Activated naive CD4-positive, alpha-beta T cell treated with anti-CD3 and anti-CD28 coated beads, Interleukin-2, amount 50 U/mL, for 72 hours (primary cell): ENCODE measurements at places on chromosomes 4 and X.

GRCh38 chr4:19241895-19242294, 1009.8 kb upstream of the SLIT2 start:
- DNase-seq: no peak

DNA sequence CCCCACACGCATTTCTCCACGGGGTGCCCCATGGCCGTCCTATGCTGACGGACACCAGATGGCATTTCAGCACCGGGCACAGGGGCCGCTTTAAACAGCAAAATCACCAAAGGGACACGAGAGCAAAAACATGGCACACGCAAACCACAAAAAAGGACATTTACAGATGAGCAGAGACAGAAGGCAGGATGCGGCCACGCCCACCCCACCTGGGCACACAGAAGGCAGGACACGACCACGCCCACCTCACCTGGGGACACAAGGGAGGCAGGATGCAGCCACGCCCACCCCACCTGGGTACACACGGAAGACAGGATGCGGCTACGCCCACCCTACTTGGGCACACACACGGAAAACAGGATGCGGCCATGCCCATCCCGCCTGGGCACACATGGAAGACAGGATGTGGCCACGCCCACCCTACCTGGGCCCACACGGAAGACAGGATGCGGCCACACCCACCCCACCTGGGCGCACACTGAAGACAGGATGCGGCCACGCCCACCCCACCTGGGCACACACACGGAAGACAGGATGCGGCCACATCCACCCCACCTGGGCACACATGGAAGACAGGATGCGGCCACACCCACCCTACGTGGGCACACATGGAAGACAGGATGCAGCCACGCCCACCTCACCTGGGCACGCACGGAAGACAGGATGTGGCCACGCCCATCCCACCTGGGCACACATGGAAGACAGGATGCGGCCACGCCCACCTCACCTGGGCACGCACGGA, 69.1 kb downstream of the FAM53A start:
- DNase-seq: no peak

- no peak for DNase-seq
These were observed 2005.1 kb upstream of the AGA start for GRCh38 chr4:179447308-179447707.

- DNase-seq: no peak
These were observed 8.1 kb downstream of the RTL5 start for GRCh38 chrX:72123471-72124185.

DNA sequence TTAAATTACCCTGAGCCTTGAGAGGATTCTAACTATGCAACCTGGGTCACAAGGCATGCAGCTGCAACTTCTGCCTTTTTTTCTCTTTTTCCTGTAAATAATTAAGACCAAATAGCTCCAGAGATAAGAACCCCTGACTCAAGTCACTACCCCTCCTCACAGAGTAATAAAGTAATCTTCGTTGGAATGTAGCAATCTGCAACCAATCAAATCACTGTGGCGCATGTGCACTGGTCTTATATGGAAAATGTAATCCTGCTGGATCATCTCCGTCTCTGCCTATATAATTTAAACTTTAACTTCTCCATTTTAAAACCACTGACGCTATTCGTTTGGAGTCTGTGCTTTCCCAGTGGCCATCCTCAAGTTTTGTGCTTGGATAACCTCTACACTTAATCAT, 6.1 kb upstream of the EFHC2 start:
- DNase-seq: no peak

DNA sequence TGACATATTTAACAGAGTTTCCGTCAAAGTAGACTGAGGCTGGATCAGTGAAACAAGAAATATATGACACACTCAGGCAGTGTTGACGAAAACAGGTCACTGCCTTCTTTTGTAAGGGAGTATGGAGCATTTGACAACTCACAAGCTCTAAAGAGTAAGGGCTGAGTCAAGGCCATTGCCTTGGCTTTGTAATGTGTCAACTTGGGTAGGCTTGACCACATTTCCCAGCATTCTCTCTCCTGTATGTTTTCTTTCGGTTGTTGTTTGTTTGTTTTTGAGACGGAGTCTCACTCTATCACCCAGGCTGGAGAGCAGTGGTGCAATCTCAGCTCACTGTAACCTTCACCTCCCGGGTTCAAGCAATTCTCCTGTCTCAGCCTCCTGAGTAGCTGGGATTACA, 125.0 kb upstream of the MBNL3 start:
- DNase-seq: no peak

- DNase-seq: no peak
These were observed 296.3 kb upstream of the KLF3 start for GRCh38 chr4:38367642-38368174.

DNA sequence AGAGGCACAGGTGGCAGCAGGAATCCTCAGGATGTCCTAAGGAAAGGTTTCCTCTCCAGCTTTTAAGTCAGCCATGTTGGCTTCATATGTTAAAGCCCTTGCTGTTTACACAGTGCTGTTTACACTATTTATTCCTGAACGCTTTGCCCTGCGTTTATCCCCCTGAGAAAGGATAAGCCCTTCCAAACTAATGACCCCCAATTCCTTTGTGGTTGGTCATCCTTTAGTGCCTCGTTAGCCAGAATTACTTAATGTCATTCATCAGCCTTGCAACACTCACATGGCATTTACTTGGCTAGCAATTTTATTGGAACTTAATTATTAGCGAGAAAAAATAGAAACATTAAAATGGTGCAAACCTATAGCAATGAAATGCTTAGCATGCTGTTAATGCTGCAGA, 23.8 kb downstream of the VCX2 start:
- no peak for DNase-seq

- no peak for DNase-seq
These were observed 241.1 kb upstream of the TET2 start for GRCh38 chr4:104905546-104905945.

DNA sequence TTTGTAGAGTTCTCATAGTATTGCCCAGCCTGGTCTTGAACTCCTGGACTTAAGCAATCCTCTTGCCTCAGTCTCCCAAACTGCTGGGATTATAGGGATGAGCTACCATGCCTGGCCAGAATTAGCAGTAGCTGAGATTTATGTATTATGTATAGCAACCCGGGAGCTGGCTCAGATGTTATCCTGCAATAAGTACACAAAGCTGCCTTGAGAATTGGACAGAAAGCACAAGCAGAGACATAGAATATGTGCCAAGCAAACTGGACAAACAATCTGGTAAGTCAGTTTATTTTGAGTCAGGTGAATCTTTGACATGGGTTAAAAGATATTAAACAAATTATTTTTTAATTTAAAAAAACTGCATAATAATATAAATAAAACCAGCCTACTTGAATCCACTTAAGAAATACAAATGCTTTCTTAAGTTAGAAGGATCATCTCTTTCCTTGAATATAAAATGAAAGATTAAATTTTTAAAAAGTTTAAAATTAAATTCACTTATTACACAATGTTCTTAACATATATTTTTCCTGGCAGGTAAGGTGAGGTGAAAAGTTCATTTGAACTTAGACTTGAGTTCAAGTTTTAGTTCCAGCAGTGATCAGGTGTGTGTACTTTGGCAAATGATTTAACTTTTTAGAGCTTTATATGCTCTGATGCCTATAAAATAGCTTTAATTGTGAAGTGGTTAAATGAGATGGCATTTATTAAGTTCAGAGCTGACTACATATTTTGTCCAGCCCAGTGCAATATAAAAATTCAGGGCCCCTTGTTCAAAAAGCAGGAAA, 87.8 kb upstream of the ACSL1 start:
- no peak for DNase-seq

DNA sequence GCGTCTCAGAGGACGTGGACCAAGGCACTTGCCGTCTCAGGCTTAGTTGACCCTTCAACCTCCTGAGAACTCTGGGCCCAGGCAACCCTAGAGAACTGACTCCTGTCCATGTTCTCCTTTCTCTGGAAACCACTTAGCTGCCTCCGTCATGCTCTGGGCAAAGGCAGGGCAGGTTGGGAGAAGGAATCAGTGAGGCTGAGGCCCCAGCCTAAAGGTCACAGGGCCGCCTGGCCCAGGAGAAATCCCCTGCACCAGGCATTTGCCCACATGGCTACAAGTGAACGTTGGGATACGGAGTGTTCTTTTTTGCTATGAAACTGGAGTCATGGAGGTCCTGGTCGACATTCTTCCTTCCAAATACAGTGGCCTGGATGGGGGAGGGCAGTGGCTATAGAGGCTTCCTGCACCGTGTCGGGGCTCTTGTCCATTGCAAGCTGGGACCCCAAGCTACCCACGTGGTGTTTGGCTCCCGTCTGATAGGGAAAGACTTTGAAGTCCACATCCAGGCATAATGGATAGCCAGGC, 76.0 kb downstream of the CRMP1 start:
- no peak for DNase-seq

GRCh38 chr4:85928775-85929591, 430.9 kb downstream of the MAPK10 start:
- no peak for DNase-seq
